ENCODE measurements at places on chromosomes 11 and 22. TPM values are rescaled to one million over a fixed set of nuclear protein-coding genes. Genes with fewer than 3 reads are reported as not detected.
A peak's percentile ranks its signal among the peaks of the same experiment; 100 is the strongest.

Gene CYP2R1
- 10.9 TPM for total RNA-seq

DNA sequence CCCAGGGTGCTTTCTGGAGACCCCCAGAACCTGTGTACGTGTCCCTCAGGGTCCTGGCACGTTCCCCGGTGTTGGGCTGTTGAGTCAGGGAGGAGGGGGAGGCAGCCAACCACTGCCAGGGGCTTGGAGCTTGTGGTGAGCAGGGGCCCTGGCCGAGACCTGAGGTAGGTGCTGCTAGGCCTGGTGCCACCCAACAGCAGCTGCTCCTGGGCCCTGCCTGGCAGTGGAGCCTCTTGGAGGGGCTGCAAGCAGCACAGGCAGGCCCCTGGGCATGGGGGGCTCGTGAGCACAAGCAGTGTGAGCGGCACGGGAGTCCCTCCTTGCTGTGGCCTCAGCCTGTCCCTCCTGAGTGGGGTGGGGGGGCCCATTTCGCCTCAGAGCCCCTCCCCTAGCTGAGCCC lies 7.2 kb upstream of the SELENOO start:
- DNase-seq, result no peak

DNA sequence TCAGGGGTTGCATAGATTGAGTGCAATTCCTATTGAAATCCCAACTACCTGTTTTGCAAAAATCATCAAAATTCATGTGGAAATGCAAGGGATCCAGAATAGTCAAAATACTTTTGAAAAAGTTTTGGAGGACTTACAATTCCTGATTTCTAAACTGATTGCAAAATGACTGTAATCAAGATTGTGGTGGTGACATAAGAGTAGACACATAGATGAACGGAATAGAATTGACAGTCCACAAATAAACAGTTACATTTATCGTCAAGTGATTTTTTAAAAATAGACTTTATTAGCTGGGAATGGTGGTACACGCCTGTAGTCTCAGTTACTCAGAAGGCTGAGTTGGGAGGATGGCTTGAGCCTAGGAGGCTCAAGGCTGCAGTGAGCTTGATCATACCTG lies 2.6 kb upstream of the SLC7A4 start:
- no peak for DNase-seq

Gene NPAT
- total RNA-seq, result 17.5 TPM

DNA sequence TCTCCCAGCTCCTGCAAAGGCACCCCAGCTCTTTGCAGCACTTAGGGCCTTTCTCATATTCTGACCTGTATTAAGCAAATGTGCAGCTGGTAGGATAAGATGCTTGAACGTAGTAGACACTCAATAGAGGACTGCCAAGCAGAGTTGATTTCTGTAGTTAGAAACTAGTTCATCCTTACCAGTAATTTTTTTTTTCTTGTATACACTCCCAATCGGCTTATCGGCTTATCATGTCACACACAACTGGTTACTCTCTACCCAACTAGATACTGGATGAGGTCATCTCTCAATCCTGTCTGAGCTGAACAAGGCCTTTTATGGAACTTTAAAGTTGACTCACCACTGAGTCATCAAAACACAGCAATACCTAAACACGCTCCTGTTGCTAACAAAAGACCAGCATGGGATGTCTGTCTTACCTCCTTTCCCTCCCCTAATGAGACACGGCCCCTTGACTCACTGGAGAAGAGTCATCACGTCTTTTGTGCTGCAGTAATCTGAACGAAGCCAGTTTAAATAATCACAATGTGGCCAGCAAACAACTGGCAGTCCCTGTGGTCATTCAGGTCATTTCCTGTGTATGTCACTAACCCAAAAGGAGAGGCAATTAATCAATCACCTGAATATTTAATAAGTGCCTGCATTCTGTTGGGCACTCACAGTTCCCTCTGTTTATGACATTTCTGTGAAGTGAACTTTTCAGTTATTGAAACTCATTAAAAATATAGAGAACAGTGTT lies 7.5 kb upstream of the WEE1 start:
- DNase-seq, result peak; percentile 33
